Stimulated activated CD4-positive, alpha-beta T cell treated with anti-CD3 and anti-CD28 coated beads, TNF-alpha, amount 100 ng/mL, for 1 hour (primary cell): ENCODE measurements at places on chromosomes 1 and 21.

GRCh38 chr21:15894596-15894995, 164.8 kb downstream of the USP25 start:
- no peak for DNase-seq

DNA sequence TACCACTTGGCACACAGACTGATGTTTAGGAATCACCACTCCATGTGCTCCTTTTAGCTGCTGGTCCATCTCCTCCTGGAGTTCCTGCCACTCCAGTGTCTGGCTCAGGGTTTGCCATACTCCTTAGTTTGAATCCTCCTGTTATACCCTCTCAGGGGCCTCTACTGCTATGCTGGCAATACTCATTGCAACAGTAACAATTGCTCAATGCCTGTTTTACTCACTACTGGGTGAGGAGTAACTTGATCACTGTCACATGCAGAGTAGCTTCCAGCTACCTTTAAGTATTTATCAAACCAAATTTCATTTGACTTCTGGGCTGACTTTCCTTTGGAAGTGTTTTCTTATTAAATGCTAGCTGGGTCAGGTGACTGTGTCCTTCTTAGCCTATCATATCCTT, 107.2 kb upstream of the WLS start:
- no peak for DNase-seq

- no peak for DNase-seq
Measured at GRCh38 chr1:221567859-221568507, 173.9 kb downstream of the DUSP10 start.

DNA sequence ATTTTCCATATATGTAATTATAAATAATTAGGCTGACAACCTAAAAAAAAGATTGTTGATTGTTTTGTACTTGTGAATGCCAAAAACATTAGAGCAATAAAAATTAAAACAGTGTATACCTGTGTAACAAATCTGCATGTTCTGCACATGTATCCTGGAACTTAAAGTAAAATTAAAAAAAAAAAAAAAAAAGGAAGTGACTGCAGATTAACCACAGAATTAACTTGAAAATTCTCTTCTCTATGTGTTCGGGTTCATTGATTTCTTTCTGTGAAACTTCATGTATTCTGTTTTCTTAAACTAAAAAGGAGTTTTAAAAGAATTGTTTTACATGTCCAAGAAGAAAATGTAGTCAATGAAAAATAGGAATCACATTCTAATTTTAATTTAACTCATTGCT, 95.7 kb downstream of the FASLG start:
- no peak for DNase-seq

- no peak for DNase-seq
Measured at GRCh38 chr1:64912191-64912590, 54.2 kb downstream of the JAK1 start.

GRCh38 chr1:164602480-164603093, 43.6 kb downstream of the PBX1 start:
- no peak for DNase-seq

DNA sequence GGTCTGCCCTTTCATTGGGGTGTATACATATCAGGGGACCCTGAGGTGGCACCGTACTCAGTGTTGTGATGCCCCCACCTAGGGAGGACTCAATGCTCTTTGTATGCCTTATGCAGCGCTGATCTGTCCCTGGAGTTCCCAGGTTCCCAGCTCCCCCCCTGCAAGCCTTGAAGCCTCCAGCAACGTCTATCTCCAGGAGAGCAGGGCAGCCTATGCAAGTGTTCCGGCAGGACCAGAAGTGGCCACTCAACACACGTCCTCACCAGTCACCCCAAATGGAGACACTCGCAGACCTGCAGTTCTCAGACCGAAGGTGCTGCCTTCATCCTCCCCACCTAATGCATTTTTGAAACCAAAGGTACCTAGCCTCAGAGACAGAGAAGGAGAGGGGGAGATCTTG, 25.2 kb upstream of the CNTN2 start:
- no peak for DNase-seq

DNA sequence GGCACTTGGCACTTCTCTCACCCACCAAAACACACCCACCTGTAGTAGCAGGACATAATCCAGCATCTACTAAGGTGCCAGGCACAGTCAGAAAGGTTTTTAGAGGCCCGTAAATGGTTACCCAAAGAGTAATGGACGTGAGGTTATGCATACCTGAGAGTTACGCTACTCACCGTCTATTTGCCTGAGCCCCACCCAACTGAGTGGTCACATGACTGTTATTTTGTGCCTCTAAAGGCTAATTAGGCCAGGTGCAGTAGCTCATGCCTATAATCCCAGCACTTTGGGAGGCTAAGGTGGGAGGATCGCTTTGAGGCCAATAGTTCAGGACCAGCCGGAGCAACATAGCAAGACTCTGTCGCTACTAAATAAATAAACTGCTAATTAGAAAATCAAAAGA, 11.0 kb downstream of the LMX1A start:
- no peak for DNase-seq

- no peak for DNase-seq
Measured at GRCh38 chr1:66598670-66599069, 64.7 kb downstream of the SGIP1 start.

DNA sequence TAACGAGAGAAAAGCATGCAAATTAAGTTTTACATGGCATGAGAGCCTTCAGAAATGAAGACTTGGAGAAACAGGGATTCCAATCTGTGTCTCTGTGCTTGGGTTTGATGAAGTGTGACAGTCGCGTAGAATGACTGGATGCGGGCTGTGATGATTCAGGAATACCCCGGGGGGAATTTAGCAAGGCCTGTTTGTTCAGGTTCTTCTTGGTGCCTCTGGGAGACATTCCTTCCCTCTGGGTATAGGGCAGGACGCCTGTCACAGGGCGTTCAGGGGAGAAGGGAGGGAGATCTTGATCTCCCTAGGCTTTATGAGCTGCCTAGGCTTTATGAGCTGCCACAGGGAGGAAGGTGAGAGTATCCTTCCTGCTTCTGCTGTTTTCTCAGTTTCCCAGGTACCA, 36.6 kb downstream of the DOP1B start:
- DNase-seq: no peak

DNA sequence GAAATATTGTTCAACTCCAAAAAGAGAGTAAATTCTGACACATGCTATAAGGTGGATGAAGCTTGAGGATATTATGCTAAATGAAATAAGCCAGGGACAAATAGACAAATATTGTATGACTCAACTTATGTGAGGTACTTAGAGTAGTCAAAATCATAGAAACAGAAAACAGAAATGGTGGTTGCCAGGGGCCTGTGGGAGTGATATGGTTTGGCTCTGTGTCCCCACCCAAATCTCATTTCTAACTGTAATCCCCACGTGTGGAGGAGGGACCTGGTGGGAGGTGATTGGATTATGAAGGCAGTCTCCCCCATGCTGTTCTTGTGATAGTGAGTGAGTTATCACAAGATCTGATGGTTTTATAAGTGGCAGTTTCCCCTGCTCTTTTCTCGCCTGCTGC, 24.7 kb upstream of the DISP1 start:
- no peak for DNase-seq

GRCh38 chr1:163842571-163842970, 520.8 kb downstream of the NUF2 start:
- no peak for DNase-seq

GRCh38 chr1:226661271-226661670, 77.8 kb downstream of the ITPKB start:
- DNase-seq: no peak

GRCh38 chr1:66156144-66156543, 363.4 kb downstream of the PDE4B start:
- no peak for DNase-seq

- no peak for DNase-seq
Measured at GRCh38 chr1:19525607-19526545, 40.5 kb upstream of the CAPZB start.

DNA sequence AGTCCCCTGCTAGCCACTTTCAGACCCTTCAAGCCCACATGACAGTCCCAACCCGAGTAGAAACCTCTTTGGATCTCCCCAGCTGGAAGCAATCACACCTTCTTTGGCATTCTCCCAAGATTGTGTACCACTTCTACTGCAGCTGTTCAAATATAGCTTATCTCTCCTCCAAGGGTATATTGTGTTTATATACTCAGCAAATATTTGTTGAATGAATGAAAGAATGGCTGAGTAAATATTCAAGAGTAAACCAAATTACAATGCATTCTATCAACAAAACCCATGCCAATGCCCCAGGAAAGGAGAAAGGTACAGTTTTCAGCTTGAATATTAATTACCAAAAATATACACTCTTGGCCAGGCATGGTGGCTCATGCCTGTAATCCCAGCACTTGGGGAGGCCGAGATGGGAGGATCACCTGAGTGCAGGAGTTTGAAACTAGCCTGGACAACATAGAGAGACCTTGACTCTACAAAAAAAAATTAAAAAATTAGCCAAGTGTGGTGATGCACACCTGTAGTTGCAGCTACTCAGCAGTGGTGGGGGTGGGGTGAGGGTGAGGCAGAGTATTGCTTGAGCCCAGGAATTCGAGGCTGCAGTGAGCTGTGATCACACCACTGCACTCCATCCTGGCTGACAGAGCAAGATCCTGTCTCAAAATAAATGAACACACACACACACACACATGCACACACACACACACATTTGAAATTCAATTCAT, 68.5 kb downstream of the NIBAN1 start:
- DNase-seq: no peak

DNA sequence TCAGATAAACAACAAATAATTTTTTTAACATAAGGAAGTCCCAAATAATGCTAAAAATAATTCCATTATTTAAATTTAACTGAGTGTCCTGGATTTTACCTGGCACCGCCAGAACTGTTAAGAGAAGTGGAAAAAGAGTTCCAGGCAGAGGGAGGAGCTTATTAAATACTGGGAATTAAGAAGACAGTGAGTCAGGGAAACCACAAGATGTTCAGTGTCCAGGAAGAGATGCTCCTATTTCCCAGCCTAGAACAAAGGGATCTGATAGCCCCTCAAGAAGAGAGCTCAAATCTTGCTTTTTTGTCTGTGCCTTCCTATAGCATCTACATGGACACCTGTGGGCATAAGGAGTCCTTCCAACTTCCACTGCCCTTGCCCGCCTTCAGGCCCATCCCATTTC, 85.9 kb downstream of the PGM1 start:
- DNase-seq: no peak

DNA sequence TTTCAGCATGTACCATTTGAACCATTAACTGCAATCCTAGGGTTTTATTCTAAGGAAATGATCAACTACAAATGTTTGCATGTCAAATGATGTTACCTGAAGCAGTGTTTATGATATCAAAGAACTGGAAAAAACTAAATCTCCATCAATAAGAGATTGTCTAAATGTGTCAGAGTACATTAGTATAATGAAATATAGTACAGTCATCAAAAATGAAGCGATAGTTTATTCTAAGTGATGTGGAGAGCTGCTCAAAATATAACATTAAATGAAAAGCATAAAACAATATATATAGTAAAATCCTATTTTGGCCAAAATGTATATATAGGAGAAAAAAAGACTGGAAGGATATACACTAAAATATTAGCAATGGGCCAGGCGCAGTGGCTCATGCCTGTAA, 24.0 kb downstream of the AKNAD1 start:
- DNase-seq: no peak

- no peak for DNase-seq
Measured at GRCh38 chr1:10353282-10353681, 45.6 kb upstream of the PGD start.

DNA sequence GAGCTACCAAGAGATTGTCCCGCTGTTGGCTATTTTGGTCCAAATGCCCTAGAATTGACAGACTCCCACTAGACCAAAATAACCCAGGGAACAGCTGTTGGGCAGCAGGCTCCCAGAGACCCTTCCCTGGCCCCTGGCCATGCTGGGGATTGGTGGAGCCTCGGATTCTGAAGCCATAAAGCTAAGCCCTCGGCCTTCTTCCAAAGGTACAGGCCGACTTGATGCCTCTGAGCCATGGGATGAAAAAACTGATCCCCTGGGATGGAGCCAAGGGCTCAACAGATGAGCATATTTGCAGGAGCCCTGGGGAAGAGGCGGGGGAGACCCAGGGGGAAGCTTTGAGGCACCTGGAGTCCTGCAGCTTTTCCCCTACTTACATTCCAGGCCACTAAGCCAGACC, 1.0 kb upstream of the LRRC38 start:
- DNase-seq: no peak
